ENCODE measurements at places on chromosomes 5 and 9.
A peak's percentile ranks its signal among the peaks of the same experiment; 100 is the strongest.

DNA sequence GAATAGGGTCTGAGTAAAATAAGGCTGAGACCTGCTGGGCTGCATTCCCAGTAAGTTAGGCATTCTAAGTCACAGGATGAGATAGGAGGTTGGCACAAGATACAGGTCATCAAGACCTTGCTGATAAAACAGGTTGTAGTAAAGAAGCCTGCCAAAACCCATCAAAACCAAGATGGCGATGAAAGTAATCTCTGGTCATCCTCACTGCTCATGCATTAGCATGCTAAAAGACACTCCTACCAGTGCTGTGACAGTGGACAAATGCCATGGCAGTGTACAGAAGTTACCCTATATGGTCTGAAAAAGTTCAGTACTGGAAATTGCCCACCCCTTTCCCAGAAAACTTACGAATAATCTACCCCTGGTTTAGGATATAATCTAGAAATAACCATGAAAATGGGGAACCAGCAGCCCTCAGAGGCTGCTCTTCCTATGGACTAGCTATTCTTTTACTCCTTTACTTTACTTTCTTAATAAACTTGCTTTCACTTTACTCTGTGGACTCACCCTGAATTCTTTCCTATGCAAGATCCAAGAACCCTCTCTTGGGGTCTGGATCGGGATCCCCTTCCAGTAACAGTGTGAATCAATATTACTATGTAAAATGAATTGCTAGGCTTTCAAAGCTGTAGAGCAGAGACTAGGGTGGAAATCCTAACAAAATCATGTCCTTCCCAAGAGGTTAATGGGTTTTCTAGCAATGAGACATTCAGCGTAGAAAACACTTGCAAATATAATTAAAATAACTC lies 257.8 kb downstream of the KIAA0825 start:
- H3K36me3 ChIP-seq = no peaks in the 10 kb centered on the region
- no peaks in the 10 kb centered on the region for H3K4me1 ChIP-seq
- H3K27ac ChIP-seq = no peak overlapping the region
- no peak overlapping the region for H3K4me3 ChIP-seq
- no peaks in the 10 kb centered on the region for H3K27me3 ChIP-seq
- no peak for DNase-seq

- no peaks in the 10 kb centered on the region for H3K36me3 ChIP-seq
- no peak for DNase-seq
- H3K27ac ChIP-seq = no peak overlapping the region
- peaks cover 40% of the 10 kb centered on the region for H3K27me3 ChIP-seq
Observed at GRCh38 chr5:154191467-154192261, 1.1 kb downstream of the GALNT10 start.

DNA sequence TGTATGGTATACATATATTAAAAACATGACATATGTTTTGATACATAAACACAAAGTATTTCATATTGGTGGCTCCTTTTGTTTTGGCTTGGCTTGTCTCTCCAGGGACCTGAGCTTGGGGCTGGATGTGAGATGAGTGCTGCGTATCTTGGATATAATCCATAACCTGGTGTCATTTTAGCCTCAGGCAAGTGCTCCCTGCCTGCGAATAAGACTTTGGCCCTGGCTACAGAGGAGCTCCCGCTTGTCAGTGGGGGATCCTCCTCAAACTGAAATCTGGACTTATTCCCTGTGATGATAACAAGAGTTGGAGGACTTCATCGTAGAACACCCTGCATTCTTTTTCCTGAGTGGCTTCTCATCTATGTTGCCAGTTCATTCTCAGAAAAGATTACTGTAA lies 341.7 kb upstream of the CLINT1 start:
- no peak overlapping the region for H3K4me3 ChIP-seq
- DNase-seq = no peak
- no peak overlapping the region for H3K27ac ChIP-seq
- no peaks in the 10 kb centered on the region for H3K36me3 ChIP-seq
- no peaks in the 10 kb centered on the region for H3K27me3 ChIP-seq
- H3K4me1 ChIP-seq = no peaks in the 10 kb centered on the region

- H3K4me1 ChIP-seq = peaks cover 17% of the 10 kb centered on the region
- H3K27ac ChIP-seq = no peak overlapping the region
- H3K27me3 ChIP-seq = no peaks in the 10 kb centered on the region
- H3K4me3 ChIP-seq = no peak overlapping the region
Observed at GRCh38 chr9:33846231-33846630, 29.3 kb downstream of the UBE2R2 start.

- H3K36me3 ChIP-seq = no peaks in the 10 kb centered on the region
- H3K4me3 ChIP-seq = no peak overlapping the region
Observed at GRCh38 chr9:22136461-22137096, 127.5 kb upstream of the CDKN2B start.

DNA sequence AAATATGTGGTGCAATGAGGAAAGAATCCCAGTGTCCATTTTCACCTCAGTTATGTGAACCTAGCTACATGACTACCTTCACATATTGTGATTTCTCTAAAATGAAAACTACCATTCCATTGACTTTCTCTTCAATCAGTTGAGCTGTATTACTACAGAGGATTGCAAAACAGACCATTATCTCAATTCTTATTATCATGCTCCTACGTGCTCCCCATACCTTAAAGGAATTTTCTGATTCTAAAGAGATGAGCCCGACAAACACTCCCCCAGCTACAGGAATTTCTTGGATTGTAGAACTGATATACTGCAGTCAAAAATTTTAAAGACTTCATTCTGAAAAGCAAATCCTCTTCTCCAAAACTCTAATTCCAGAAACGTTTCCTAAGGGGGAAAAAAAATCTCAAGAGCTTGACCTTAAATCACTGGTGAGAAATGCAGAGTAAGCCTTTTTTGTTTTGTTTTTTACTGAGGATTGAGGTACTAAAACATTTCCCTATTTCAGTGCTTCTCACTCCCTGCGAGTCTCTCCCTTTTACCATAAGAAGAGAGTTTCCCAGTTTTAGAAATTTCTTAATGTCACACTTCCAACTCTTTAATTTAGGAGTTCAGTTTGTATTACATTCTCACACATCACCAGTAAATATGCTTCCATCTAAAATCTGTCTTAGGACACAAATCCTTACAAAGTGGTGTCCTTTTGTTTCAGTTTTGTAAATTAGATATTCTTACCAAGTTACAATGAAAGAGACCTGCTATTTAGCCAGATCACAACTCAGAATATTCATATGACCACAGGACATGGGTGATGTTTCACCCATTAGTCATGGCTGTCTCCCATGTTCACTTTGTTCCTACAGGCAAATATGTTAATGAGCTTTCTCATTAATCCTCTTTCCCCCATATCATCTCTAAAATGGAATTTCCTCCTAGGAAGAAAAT lies 203.8 kb downstream of the TSSK1B start:
- no peak overlapping the region for H3K27ac ChIP-seq
- no peaks in the 10 kb centered on the region for H3K27me3 ChIP-seq
- no peaks in the 10 kb centered on the region for H3K36me3 ChIP-seq
- H3K4me3 ChIP-seq = no peak overlapping the region

DNA sequence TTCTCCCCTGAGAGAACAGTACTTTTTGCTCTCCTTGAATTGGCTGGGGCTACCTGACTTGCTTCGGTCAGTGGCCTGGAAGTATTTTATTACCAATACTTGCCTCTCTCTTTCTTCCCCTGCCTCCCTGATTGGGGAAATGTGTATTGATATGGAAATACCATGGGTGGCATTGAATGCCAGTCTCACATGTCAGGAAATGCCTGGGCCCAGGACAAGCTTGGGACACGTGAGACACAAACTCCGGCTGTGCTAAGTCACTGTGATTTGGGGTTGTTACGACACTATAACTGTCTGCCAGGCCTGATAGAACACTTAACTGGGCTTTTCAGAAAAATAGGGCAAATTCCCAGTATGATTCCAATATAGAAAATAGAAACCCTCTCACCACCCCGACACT lies 238.3 kb downstream of the GADD45G start:
- DNase-seq = no peak
- no peaks in the 10 kb centered on the region for H3K27me3 ChIP-seq
- no peaks in the 10 kb centered on the region for H3K36me3 ChIP-seq
- peaks cover 11% of the 10 kb centered on the region for H3K4me1 ChIP-seq
- H3K4me3 ChIP-seq = no peak overlapping the region

DNA sequence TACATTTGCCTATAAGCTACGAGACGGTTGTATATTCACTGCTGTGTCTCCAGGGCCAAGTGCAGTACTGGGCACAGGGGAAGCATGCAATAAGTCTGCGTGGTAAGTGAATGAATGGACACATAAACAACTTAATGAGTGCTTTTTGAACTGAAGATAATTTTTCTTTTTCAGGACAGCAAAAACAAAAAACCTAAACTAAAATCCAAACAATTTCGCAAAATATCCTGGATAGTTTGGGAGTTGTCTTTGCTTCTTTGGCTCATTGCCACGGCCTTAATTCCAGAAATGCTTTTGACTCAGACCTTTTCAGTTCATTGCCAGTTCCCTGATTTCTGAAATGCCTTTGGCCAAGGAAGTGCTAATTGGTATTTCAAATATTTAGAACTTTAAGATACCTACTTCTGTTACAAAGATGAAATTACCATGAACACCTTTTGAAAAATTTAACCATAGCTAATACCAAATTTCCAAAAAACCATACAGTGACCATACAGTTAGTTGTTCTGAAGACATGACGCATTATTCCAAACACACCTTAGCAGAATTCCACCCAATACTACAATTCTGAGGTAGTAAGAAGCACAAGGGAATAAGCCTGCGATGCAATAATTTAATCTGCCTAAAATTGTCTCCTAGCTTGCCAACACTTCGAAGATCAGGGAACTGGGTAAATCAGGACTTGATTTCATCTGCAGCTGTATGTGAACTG lies 42.8 kb downstream of the TEK start:
- H3K27ac ChIP-seq = no peak overlapping the region
- H3K4me3 ChIP-seq = no peak overlapping the region
- no peaks in the 10 kb centered on the region for H3K27me3 ChIP-seq

DNA sequence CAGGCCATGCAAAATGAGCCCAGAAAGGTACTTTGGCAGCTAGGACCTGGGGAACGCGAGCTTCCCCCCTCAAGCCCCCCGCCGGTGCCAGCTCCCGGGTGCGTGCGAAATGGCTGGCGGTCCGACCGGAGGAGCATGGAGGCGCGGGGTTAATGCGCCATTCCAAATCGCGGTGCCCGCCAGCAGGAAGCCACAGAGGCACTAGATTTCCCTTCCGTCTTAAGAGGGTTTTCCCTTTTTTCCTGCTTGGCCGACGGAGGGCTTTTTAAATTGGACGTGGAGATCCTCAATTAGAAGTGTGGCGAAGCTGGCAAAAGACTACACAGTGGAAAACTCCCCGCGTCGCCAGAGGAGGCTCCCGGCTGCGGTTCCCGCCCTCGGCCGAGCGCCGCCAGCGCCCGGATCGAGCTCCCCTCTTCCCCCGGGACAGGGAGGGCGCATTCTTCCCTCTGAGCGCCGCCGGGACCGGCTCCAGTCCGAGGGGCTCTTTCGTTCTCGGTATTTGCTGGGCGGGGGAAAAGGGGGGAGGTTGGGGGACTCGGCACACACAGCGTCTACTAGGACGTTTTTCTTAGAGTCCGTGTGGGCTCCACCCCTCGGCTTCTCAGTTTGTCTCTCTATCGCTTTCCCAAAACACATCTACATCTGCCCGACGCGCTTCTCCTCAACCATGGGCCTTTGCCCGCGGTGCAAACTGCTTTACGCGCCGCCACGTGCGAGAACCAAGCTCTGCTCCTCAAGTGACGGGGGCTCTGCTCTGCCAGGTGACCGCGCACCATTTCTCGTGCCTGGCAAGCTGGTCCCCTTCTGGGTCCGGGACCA lies 3.0 kb downstream of the GDNF start:
- no peak overlapping the region for H3K27ac ChIP-seq
- peaks cover 5% of the 10 kb centered on the region for H3K4me1 ChIP-seq
- peak; percentile 45 for DNase-seq

DNA sequence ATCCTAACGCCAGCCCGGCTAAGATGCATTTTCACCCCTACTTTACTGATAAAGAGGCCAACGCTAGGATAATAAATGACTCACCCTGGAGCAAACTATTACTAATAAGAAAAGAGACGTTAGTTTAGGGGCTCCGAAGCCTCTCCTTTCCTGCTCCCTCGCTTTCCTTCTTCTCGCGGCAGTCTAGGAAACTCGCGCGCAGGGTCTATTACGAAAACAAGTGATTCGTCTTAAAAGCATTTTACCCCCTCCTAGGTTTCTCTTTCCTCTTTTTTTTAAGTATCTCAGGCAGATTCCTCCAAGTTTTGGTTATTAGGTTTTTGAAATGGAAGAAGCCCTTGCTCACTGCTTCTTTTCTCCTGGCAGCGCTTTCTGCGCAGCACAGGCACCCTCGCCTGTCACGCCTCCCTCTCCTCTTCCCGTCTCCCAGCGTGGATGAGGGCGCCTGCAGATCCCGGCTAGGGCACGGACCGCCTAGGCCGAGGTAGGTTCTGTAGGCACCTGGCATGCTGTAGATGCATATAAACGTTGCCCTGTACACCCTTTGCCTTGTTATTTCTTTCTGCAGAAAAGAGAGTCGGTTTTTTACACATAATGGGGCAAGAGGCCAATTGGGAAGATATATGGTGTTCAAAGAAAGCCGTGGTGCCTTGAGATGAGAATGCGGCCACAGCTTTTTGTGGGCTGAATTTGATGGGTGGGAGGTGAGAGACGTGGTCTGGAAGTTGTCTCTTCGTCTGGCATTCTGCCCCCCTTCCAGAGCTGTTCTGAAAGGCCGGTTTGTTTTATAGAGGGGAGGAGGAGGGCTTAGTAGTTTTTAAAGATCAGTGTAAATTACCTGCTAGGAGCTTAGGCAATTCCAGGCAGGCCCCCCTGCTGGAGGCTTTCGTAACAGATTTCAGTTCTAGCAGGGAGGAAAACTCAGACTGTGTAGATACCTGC lies 983 bp downstream of the GCNT1 start:
- DNase-seq = peak; percentile 56
- H3K27ac ChIP-seq = no peak overlapping the region
- no peaks in the 10 kb centered on the region for H3K27me3 ChIP-seq
- H3K4me1 ChIP-seq = peaks cover 5% of the 10 kb centered on the region
- no peaks in the 10 kb centered on the region for H3K36me3 ChIP-seq

DNA sequence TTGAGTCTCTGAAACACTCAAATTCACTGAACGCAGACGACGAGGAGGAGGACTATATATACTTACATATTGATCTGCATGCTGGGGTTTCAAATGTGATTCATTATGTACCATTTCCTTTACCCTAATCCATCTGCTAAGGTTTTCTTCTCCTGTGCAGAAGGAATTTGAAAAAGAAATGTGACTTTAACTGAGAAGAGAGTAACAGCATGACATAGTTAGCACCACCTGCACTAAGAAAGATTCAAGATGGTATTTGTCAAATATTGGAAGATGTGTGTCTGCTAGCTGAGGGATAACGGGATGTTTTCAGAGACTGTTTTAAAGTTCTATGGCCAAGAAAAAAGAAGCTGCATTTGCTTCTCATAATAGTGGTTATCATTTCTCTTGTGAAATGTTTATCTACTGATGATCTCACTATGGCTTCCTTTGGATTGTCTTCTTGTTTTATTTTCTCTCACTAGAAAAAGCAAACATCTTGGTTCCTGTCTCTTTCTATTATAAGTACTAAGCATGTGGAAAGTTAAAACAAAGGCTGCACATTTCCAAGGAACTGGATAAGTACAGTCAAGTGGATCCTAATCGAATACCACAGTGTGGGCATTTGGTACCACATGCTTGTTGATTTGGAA lies 89.8 kb upstream of the TLE4 start:
- H3K27ac ChIP-seq = no peak overlapping the region
- no peak overlapping the region for H3K4me3 ChIP-seq
- no peak for DNase-seq
- no peaks in the 10 kb centered on the region for H3K36me3 ChIP-seq
- H3K4me1 ChIP-seq = no peaks in the 10 kb centered on the region
- peaks cover 13% of the 10 kb centered on the region for H3K27me3 ChIP-seq
